ENCODE measurements at places on chromosomes 6 and 20.

DNA sequence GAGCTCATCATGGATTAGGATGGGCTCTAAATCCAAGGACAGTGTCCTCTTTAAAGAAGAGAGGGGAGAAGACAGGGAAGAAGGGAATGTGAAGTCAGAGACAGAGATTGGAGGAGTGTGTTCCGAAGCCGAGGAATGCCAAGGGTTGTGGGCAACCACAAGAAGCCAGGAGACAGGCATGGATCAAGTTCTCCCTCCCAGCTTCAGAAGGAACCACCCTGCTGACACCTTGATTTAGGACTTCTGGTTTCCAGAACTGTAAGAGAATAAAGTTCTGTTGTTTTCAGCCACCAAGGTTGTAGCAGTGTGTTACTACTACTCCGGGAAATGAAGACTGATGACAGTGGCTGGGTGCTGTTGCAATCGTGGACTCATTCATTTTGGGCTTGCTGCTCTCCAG is 120.1 kb downstream of the RPS12 start:
- DNase-seq, result no peak

DNA sequence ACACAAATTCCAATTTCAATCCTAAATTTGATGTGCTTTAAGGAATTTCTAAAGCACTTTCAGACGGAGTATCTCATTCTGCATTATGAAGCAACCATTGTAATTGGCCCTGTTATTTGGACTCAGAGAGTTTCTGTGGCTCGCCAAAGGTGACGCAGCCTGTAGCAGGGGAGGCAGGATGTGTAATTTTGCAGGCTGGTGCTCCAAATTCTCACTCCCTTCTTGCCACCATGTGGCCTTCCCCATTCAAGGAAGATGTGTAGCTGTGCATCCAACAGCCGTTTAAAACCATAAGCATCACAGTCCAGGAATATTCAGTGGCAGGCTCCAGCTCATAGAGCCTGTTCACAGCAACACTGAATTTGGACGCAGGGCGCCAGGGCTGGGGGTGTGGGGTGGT is 45.8 kb downstream of the AGPAT4 start:
- DNase-seq, result peak; percentile 80

GRCh38 chr6:117389227-117390057 is 36.3 kb downstream of the ROS1 start:
- DNase-seq, result no peak

DNA sequence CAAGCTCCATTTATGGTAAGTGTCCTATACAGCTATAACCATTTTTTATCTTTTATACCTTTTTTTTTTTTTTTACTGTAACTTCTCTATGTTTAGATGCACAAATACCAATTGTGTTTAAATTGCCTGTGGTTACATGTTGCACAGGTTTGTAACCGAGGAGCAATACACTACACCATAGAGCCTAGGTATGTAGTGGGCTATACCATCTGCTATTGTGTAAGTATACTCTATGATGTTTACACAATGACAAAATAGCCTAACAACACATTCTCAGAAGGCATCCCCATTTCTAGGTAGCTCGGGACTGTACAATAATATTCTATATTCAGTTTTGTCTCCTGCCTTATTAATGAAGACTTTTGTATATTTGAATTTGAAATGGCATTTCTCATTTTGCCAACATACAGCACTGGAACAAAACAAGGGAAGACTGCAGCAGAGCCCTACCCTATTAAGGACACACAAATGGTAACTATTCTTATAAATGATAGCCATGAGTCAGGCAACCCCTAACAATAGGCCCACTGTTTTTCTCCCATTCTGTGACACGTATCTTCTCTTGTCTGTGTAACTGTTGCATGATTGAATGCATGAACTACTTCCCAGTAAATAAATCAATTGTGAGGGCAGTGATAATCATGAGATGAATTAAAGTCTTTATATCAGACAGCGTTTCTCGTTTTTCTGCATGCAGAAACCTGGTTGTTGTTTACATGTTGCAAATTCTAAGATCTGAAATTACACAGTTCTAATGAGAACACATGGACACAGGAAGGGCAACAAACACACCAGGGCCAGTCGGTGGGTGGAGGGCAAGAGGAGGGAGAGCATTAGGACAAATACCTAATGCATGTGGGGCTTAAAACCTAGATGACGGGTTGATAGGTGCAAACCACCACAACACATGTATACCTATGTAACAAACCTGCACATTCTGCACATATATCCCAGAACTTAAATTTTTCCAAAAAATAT is 173.9 kb downstream of the EPM2A start:
- no peak for DNase-seq

GRCh38 chr6:90356012-90356421 is 59.4 kb upstream of the BACH2 start:
- DNase-seq, result no peak
